ENCODE measurements at places on chromosomes 2 and 18.

GRCh38 chr2:150994076-150994475 lies 267.6 kb downstream of the RBM43 start:
- DNase-seq: no peak

- no peak for DNase-seq
Observed at GRCh38 chr2:239910404-239910803, 114.7 kb downstream of the NDUFA10 start.

GRCh38 chr2:152715854-152716428 lies 1.3 kb downstream of the PRPF40A start:
- DNase-seq: no peak

DNA sequence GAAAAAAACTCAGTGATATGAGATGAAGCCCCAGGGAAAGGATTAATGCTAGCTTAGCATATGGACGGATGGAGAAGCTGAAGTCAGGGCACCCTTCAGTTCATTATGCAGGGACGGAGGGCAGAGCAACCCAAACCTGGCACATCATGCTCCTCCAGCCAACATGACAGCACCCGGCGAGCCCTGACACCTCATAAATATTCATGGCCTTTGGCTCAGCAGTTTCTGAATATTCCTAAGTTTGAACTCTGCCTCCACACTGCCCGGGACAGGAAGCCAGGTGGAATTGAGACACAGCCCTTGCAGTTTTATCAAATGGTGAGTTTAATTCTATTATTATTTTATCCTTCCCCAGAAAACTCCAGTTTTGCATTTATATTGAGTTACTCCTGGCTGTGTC lies 87.3 kb upstream of the SH3BP4 start:
- DNase-seq: no peak

- no peak for DNase-seq
Observed at GRCh38 chr2:237091779-237092436, 6.2 kb downstream of the COPS8 start.

DNA sequence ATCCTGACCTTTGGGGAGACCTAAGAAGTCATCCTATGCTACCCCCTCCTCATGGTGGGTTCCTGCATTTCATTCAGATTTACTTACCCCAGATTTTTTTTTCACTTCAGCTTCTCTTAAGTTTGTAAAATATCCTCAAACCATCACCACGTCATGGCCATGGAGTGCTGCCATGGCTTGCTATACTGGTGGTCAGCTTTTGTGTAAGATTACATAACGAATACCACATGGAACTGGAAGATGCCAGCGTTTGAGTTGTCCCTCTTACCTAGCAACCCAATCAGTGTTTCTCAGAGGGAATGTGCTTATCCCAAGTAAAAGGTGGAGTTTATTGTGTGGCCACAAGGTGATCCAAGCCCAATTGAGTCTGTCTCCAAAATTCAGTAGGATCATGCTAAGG lies 148.6 kb upstream of the ALPP start:
- DNase-seq: no peak

GRCh38 chr18:58321986-58322385 lies 278.0 kb downstream of the NEDD4L start:
- no peak for DNase-seq

DNA sequence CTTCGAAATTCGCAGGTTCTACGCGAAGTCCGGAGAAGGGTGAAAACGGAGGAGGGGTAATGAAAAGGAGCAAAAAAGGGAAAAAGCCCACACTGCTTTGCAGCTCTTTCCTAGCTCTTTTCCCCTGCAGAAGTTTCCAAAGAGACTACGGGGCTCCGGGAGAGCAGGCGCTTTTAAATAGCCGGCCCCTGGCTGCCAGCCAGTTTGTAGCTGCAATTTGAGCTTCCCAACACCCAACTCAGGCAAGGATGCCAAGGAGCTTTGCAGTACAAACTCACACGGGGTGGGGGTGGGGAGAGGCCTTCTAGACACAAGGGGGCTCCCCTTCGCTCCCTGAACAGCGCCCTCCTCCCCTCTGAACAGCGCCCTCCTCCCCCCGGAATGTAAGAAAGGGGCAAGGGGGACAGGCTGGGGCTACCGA lies at the start of gene IGFBP5:
IGFBP5 (minus strand) TSS at position 149 of the 421 bp plus-strand sequence. CDS start 774 bp downstream, outside the sequence.
- no peak for DNase-seq

- no peak for DNase-seq
Observed at GRCh38 chr2:152499896-152500735, 165.1 kb downstream of the FMNL2 start.

DNA sequence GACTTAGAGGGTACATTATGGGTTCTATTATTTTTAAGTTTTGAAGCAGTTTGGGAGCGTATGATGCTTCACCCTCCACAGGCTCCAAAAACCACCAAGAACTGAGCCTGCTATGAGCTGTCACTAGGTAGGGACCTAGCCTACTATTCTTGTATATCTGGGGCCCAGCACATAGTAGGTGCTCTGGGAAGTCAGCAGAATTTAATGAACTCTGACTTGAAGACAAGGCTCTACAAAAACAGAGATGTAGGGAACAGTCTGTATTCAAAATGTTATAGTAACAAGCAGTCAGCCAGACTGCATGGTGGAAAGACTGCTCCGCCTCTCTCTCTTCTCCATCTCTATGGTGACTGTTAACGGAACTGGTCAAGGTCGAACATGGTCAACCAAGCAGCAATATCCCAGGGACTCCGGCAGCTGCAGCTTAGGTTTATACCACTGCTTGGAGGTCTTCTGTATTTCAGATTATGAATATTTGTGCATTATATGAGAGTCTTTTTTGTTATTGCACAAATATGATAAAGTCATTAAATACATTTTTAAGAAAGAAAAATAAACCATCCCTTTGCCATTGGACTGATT lies 22.2 kb upstream of the YWHAQ start:
- no peak for DNase-seq

- no peak for DNase-seq
Observed at GRCh38 chr2:118614841-118615271, 232.6 kb downstream of the EN1 start.

GRCh38 chr2:113217455-113218282 lies 43.9 kb downstream of the PSD4 start:
- no peak for DNase-seq
